ENCODE measurements at places on chromosomes 12 and 14.

DNA sequence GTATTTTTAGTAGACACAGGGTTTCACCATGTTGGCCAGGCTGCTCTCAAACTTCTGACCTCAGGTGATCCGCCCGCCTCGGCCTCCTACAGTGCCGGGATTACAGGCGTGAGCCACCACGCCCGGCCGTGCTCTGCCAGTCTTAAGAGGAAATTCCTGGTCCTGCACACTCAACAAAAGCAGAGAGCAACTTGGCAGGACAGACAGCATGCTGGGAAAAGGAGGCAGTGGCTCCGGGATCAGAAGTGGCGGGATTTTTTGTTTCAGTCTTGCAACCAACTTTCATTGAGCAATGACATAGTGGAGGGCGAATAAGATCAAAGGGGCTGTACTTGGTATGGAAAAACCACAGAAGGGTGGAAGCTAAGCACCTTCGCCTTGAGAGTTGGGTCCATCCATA, 2.1 kb downstream of the CKAP4 start:
- DNase-seq: peak; percentile 88

- peak; percentile 99 for DNase-seq
Measured at GRCh38 chr12:49130151-49131050, 794 bp downstream of the TUBA1B start.

- no peak for DNase-seq
Measured at GRCh38 chr14:80844872-80845271, 96.7 kb downstream of the CEP128 start.

DNA sequence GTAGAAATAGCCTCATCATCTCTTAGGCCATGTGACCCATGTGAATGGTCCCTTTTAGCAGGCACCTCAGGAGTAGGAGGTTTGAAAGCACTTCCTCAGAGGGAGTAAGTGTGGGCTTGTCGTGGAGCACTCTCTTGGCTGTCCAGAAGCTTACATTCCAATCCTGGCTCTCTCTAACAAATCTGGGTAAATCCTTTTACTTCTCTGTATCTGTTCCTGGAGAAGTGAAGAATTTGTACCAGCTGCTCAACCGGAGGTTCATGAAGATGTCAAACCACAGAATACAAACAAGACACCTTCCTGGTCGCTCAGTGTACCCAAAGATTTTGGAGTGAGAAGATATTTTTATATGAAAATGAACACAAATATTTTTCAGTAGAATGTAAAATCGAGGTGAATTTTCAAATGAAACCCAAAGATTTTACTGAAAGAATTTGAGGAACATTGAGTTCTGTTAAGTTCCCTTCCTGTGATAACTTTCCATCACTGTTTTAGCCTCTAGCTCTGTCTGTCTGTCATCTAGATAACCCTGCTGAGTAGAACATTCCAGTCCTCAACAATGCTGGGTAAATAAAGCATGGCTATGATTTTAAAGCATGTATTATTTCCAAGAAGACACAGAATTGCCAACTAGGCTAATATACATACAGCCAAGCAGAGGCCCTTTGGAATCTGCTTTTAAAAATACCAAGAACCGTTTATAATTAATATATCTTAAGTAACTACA, 263.9 kb upstream of the RGS6 start:
- no peak for DNase-seq

GRCh38 chr14:78524766-78525165, 354.6 kb downstream of the NRXN3 start:
- no peak for DNase-seq

- no peak for DNase-seq
Measured at GRCh38 chr12:62533087-62533754, 66.6 kb downstream of the MON2 start.

DNA sequence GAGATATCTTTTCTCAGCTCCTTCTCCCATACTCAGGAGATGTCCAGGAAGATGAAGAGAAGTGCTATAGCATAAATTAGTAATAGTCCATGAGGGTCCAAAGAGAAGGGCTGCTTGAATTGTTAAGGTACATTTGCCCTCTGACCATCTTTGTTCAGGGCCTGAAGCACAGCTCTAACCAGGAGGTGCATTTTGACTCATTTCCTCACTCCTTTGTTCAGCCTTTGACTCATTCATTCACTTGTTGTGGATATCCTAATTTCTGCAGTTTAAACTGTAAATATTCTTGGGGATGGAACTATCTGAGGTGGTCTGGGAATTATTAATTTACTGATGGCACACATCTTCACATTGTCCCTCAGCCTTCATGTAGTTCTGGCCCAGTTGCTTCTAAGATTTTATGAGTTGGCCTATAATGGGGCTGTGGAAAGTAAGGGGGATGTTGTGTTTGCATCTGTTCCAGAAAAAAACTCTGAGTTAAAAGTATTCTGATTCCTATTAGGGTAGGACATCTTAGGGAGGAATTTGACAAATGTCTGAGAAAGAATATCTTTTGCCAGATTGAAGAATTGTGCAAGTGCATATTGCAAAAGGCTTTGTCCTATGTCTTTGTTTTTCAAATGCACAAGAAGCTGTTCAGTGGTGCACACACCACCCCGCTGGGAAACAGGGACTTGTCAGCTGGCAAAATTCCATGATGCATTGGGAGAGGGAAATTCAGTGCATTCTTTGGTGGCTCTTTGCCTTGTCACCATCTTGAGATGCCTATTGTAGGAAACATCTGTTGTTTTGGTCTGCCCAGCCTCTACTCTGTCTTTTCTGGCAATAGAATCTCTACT, 22.1 kb downstream of the SMOC1 start:
- no peak for DNase-seq

- no peak for DNase-seq
Measured at GRCh38 chr14:23444314-23444713, 8.9 kb upstream of the MYH7 start.

- DNase-seq: no peak
Measured at GRCh38 chr12:857611-858010, 91.9 kb downstream of the RAD52 start.

DNA sequence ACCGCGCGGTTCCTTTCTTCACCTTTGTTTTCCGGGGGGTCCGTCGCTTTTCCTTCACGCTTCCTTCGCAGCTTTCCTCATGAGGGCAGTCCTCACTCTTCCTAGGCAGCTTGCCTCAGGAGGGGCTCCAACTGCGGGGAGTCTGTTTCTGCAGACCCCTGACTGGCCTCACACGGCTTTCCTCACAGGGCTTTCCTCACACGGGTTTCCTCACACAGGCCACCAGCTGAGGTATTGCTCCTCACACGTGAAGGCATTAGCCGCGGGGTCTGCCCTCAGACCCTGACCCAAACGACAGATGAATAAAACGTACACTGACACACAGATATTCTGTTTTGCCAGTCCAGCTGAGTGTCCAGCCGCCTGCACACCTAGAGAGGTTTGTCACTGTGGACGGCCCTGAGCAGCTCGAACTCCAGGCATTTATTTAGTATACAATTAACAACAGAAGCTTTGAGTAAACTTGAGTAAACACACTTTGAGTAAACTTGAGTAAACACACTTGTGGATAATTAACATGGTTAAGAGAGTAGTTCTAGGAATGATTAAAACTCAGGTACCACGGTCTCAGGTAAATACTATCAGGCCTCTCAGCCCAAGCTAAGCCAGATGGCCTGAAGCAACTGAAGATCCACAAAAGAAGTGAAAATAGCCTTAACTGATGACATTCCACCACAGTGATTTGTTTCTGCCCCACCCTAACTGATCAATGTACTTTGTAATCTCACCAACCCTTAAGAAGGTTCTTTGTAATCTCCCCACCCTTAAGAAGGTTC, 16.1 kb upstream of the LYZ start:
- no peak for DNase-seq

- DNase-seq: no peak
Measured at GRCh38 chr12:31118347-31119191, 44.9 kb downstream of the DDX11 start.

GRCh38 chr14:100840286-100841065, 14.6 kb downstream of the MEG3 start:
- DNase-seq: no peak

GRCh38 chr14:84535976-84536375, 994.0 kb upstream of the FLRT2 start:
- no peak for DNase-seq

GRCh38 chr12:56469007-56469930, 891 bp downstream of the SPRYD4 start:
- peak; percentile 21 for DNase-seq

DNA sequence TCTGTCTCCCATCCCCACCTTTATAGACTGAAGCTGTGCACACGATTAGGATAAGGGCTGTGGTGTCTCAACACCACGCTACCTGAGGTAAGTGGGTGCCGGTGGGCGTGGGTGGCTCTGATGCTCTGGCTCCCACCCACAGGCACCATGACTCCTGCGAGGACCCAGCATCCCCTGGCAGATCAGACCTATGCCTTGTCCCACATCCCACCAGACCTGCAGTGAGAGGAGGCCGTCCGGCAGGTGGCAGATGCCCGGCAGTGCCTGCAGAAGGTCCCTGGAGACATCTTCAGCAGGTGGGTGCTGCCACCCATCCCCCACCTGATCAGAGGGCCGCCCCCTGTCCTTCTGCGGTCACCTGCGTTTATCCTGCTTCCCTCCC, 104.4 kb upstream of the PRB2 start:
- DNase-seq: no peak

GRCh38 chr12:24361877-24362580, 412.6 kb upstream of the SOX5 start:
- no peak for DNase-seq

DNA sequence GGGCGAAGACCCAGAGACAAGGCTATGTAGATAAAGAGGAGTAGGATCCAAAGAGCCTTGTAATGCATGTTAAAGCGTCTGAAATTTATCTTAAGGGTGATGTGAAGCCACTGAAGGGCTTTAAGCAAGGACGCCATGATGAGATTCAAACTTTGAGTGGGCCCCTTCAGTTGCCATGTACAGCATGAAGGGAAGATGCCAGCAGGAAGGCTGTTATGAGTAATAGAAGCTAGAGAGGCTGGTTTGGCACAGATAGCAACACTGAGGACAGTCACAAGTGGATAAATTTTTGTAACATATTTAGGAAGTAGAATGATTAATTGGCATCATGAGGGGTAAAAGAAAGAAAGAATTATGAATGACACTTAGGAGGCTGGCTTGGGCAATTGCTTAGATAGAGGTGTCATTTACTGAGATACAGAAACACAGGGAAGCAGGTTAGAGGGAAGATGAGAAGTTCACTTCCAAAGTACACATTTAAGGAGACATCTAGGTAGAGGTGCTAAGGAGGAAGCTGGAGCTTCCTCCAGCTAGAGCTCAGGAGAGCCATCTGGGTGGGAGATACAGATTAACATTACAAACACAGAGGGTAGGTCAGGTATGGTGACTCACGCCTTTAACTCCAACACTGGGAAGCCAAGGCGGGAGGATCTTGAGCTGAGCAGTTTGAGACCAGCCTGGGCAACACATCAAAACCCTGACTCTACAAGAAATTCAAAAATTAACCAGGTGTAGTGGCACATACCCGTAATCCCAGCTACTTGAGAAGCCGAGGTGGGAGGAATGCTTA, 13.7 kb downstream of the ATG2B start:
- peak; percentile 11 for DNase-seq

GRCh38 chr12:104727726-104728465, 230.2 kb downstream of the SLC41A2 start:
- peak; percentile 91 for DNase-seq

DNA sequence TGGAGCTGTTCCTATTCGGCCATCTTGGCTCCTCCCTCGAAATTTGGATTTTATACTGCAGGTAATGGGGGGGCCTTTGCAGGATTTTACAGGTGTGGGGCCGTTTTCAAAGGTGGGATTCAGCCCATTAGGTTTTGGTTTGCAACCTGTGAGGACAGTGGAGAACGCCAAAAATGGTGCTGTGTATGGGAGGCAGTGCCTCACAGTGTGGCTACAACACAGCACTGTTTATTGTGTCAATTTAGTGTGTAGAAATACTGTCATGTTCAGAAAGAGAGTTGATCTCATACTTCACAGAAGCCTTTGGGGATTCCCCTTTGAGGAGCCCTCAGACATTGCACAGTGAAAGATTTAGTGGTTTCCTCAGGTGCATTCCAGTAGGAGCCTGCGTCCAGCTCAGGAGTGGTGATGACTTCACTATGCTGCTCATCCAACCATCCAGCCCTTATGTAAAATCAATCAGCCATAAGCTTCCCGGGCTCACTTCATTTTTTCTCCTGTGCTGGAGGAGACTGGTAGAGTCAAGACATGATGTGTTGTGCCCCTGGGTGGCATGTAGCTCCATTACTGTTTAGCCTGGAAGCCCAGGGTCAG, 92.7 kb upstream of the PRMT8 start:
- DNase-seq: no peak

- DNase-seq: no peak
Measured at GRCh38 chr14:68011406-68012028, 191.9 kb downstream of the RAD51B start.

GRCh38 chr14:93936245-93936644, 9.1 kb downstream of the FAM181A start:
- DNase-seq: peak; percentile 22

- no peak for DNase-seq
Measured at GRCh38 chr12:1630827-1631591, 2.0 kb downstream of the WNT5B start.

DNA sequence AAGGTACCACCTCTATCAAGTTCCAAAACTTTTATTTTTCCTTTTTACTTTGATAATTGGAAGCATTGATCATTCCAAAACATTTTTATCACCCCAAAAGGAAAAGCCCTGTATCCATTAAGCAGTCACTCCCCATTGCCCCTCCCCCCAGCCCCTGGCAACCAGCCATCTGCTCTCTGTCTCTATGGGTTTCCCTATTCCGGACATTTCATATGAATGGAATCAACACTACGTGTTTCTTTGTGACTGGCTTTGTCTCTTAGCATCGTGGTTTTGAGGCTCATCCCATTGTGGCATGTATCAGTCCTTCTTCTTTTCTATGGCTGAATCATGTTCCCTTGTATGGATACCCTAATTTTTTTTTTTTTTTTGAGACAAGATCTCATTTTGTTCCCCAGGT, 18.0 kb upstream of the PHETA1 start:
- DNase-seq: no peak

Data from suppressor macrophage treated with lipopolysaccharide for 4 hours (primary cell).